ENCODE measurements at places on chromosomes 2 and 18.

- no peak for DNase-seq
Measured at GRCh38 chr2:105675841-105676240, 68.9 kb upstream of the NCK2 start.

GRCh38 chr2:29235411-29235810, 120.2 kb downstream of the CLIP4 start:
- no peak for DNase-seq

DNA sequence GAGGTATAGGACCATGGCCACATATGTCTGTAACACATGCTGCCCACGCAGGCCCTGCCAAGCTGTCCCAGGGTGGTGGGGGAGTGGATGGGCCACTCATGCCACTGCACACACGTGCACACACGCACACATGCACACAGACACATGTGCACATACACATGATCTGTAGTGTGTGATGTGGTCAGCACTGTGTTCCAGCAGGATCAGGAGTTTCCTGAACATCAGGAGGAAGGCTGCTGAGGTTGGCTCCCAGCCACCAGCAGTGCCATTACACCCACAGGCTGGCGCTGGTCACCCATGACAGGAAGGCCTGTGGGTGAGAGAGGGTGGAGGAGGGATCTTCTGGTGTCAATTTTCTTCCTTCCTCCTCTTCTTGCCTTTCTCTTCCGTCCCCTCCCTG, 44.7 kb downstream of the POMC start:
- no peak for DNase-seq

GRCh38 chr2:8528863-8529262, 153.0 kb upstream of the ID2 start:
- no peak for DNase-seq

DNA sequence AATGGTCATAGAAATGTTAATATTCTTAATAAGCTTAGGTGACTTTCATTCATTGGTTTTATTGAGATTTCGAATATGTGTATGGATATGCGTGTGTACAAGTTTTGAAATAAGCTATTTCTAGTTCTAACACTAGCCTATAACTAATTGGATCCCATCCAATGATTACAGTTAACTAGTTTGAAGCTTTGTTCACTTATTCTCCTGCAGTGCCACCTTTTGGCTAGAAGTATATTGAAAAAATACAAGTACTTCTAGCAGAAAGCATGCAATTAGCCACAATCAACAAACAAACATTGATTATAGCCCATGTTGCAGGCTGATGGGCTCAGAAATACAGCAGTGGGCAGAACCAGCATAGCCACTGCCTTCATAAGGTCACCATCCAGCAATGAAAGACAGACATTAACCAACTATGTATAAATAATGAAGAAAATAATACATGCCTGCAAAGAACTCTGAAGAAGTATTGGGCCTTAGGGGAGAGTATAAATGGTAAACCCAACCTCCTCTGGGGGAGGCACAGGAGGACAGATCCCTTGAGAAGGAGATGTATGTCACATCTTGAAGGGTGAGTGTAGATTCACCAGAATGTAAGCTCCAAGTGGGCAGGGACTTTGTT, 5.1 kb upstream of the PIEZO2 start:
- DNase-seq, result no peak

DNA sequence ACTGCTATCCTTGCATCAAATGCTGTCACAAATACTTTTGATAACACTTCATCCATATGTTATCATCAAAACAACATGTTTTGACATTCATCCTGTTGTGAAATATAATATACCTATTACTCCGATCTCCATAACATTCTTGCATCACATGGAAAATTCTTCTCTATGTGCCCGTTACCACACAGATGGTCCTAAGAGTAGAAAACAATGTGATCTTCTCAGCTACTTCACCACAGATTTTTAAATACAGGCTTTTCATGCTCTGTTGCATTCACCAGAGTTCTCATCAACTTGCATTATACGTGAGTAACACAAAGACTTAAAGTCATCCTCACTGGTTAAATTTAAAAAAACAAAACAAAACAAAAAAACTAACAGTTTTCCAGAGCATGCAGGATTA, 1603.3 kb upstream of the ZEB2 start:
- no peak for DNase-seq

GRCh38 chr2:41907771-41908207, 140.0 kb upstream of the PKDCC start:
- DNase-seq, result no peak

GRCh38 chr2:70431716-70432347, 121.8 kb downstream of the TGFA start:
- DNase-seq, result no peak

GRCh38 chr2:218721934-218722333, 11.3 kb downstream of the TTLL4 start:
- no peak for DNase-seq

- DNase-seq, result no peak
Measured at GRCh38 chr18:48781988-48782363, 168.8 kb downstream of the SMAD7 start.

- DNase-seq, result no peak
Measured at GRCh38 chr2:144519934-144520731, at the start of gene ZEB2. ZEB2 (minus strand) TSS chr2:144520119; CDS start chr2:144517350, 2,769 bp downstream.

GRCh38 chr2:232488097-232488711, 570 bp upstream of the ECEL1 start:
- no peak for DNase-seq

GRCh38 chr2:200484934-200485333, 24.9 kb downstream of the KCTD18 start:
- no peak for DNase-seq

DNA sequence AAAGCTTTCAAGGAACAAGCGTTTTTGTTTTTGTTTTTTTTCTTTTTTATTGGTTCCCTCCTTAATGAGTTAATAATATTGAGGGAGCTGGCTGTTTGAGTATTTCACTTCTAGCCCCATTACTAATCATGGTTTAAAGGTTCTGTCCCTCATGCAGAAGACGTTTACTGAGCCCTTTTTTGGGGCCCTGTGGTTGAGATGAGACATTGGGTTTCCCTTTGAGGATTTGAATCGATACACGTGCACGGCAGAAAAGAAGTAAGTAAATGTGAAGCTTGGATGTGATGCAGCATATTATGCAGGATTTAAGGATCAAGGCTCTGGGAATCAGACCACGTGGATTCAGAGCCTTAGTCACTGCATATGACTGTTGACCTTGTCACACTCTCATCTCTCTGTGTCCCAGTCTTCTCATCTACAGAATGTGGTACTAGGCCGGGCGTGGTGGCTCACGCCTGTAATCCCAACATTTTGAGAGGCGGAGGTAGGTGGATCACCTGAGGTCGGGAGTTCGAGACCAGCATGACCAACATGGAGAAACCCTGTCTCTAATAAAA, 1.0 kb upstream of the CHST10 start:
- no peak for DNase-seq

- DNase-seq, result no peak
Measured at GRCh38 chr2:27393225-27393624, 12.7 kb upstream of the ZNF513 start.

- DNase-seq, result no peak
Measured at GRCh38 chr18:34203866-34204265, 20.8 kb downstream of the NOL4 start.

DNA sequence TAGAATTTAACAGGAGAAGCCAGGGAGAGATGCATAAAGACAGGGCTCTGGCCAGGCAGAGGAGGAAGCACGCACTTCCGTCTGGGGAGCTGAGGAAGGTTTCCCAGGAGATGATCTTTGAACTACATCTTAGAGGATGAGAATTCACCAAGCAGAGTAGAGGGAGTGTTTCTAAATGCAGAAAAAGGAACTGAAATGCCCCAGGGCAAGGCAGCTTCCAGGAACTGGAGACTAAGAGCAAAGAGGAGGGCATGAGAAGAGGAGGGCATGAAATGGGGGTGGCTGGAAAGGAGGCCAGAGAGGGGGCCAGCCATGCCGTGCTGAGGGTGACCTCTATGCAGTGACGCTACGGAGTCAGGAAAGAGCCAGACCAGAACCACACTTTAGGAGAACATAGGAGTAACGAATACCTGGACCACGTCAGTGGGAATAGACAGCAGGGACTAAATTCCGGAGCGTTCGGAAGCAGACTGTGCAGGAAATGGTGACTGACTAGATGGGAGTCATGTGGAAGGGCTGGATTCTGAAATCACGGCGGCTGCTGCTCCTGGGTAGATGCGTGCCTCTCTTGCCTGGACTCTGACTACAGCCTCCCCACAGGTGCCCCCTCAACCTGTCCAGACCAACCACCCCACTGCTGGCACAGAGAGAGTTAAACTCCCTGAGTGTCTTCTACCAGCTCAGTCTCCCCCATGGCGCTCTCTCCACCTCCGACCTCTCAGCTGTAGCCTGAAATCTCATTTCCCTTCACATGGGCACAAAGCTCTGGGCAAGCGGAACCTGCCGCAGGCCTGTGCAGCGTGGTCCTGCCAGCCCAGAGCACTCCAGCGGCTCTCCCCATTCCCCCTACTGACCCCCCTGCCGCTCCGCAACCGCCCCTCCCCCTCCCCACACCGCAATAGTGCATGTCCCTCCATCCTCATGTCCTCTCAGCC, 87.0 kb upstream of the RTN4 start:
- DNase-seq, result no peak

DNA sequence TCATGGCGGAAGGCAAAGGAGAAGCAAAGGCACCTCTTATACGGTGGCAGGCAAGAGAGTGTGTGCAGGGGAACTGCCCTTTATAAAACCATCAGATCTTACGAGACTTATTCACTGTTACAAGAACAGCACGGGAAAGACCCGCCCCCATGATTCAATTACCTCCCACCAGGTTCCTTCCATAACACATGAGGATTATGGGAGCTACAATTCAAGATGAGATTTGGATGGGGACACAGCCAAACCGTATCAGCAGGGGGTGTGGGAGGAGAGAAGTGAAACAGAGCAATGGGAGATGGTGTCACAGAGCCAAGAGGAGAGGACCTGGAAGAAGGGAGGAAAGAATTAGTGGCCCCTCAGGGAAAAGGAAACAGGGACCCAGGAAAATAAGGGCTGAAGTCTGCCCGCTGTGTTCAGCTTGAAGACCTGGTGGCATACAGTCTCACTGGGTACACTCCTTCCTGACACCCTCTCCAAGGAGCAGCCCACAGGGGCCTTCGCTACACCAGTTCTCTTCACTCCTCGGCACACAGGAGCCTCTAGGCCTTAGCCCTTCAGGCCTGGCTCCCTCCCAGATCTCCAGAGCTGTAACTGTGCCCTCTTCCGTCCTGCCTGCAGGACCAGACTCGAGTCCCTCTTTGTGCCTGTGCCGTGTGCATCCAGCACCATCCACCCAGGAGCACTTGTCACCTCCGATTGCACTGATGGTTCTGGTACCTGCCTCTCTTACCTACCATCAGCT, 262.1 kb downstream of the EIPR1 start:
- DNase-seq, result no peak

GRCh38 chr18:58302811-58303210, 258.8 kb downstream of the NEDD4L start:
- DNase-seq, result no peak
